Stimulated activated CD4-positive, alpha-beta T cell treated with anti-CD3 and anti-CD28 coated beads, Interleukin-2, amount 100 ng/mL, for 48 hours (primary cell): ENCODE measurements at places on chromosomes 11 and 22.
A peak's percentile ranks its signal among the peaks of the same experiment; 100 is the strongest.

DNA sequence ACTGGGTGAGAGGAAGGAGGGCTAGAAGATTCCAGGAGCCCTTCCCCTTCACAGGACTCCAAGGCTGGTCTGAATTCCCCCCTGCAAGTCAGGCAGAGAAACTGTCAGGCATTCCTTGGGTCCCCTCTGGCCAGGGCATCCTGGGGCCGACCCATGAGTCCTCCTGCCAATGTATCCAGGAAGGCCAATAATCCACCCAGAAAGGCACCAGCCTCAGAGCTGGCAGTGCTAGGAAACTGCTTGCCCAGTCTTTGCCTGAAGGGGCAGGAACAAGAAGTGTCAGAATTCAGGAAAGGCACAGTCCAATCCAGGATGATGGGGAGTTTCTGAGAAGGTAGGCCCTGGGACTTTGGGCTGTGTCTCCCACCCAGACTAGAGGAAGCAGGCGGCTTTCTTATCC, 41.0 kb downstream of the BUD13 start:
- no peak for DNase-seq

GRCh38 chr11:109960831-109961230, 132.4 kb upstream of the ZC3H12C start:
- no peak for DNase-seq

GRCh38 chr11:68016904-68017817, 7.0 kb downstream of the ALDH3B1 start:
- no peak for DNase-seq

DNA sequence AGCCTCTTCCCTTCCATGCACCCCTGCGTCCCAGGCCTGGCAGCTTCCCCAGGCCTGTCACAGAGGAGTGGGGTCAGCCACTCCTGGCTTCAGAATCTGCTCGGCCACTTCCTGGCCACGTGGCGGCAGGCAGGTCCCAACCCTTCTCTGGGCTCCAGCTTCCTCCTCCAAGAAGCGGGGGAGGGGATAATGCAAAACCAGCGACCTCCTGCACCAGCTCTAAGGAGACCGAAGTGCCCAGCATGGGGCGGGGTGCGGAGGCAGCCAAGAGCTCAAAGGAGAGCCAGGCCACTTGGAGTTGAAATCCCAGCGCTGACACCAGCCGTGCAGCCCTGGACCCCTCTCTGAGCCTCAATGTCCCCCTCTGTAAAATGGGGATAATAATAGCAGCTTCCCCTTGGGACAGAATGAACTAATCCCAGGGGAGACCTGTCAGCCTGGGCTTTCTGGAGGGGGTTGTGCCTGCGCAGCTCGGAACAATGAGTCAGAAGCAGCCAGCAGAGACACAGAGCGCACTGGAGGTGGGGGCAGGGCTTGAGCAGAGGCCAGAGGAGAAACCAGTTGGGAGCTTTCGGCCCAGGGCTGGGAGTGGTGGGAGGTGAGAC, 22.8 kb upstream of the PICK1 start:
- no peak for DNase-seq

- no peak for DNase-seq
Measured at GRCh38 chr22:44212936-44213335, 32.2 kb downstream of the PARVG start.

DNA sequence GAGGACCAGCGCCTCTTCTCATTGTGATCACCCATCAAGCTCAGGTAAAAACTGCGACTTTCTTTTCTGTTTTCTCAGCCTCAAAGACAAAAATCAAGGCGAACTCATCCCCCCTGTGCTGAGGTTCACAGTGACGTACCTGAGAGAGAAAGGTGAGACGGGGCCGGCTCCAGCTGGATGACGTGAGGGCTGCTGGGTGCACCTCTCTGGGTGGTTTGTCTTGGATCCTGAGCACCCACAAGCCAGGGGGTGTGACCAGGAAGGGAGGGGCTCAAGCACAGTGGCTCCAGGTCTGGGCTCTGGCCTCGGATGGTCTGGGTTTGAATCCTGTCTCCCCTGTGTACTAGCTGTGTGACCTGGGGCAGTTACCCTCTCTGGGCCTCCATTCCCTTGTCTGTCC, 92.8 kb downstream of the ARHGAP8 start:
- no peak for DNase-seq

GRCh38 chr22:46011627-46012181, 34.7 kb upstream of the WNT7B start:
- no peak for DNase-seq

- no peak for DNase-seq
Measured at GRCh38 chr11:27718863-27719545, 18.7 kb upstream of the BDNF start.

GRCh38 chr11:23590596-23591308, 730.5 kb upstream of the CCDC179 start:
- no peak for DNase-seq

DNA sequence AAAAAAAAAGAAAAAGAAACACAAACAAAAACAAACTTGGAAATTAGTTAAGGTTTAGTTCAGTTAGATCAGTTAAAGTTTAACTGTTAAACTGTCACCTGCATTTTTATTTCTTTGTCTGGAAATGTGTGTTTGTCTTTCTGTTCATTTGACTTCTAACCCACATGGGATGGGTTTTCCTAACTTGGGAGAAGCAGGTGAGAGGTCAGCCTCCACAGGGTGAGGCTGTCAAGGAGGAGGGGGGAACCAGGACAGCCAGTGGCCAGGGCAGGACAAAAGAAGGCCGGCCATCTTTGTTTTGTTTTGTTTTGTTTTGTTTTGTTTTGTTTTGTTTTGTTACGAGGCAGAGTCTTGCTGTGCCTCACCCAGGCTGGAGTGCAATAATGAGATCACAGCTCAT, 13.4 kb upstream of the GCAT start:
- no peak for DNase-seq

GRCh38 chr11:62680825-62681240, 2.0 kb upstream of the UBXN1 start:
- DNase-seq, result peak; percentile 25

- DNase-seq, result no peak
Measured at GRCh38 chr11:35236667-35237003, 97.7 kb downstream of the CD44 start.
